ENCODE measurements at places on chromosomes 11 and 22.
A peak's percentile ranks its signal among the peaks of the same experiment; 100 is the strongest.

GRCh38 chr22:19842393-19843106 is 12.1 kb downstream of the GNB1L start:
- peak; percentile 4 for DNase-seq

GRCh38 chr11:2728663-2729332 is 29.0 kb upstream of the KCNQ1OT1 start:
- no peak for DNase-seq

- DNase-seq, result no peak
Observed at GRCh38 chr11:126739499-126740145, 260.9 kb downstream of the KIRREL3 start.

GRCh38 chr11:74504100-74504691 is 10.7 kb upstream of the LIPT2 start:
- no peak for DNase-seq

DNA sequence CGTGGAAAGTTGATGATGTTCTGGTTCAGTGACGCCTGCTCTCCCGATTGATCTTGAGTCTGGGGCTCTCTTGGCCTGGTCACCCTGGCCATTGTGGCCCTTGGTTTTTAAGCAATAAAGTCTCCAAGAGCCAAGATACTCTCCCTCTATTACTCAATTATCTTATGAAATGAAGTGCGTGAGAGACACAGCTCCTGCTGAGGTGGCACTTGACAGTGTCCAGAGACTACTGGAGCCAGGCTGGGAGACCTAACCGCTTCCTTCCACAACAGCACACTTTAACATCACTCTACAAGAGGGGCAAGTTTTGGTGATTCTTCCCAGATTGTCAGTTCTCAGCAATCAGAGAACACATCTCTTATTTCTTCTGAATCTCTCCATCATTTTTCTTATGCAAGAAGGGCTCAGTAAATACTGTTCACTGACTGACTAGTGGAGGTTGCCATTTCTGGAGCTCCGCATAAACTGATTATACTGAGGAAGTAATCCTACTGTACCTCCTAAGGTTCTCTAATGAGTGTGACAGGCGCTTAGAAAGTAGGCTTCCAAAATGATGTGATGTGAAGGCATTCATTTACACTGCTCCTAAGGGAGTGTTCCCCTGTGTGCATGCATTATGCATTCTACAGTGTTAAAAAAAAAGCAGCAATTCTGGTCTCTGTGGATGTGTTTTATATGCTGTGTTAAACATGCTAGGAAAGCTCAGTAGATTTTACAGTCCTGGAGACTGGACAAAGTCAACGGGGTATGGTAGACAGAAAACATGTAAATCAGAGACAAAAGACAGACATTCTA is 968.0 kb downstream of the OPCML start:
- no peak for DNase-seq

GRCh38 chr11:72614381-72614780 is 59.8 kb downstream of the PDE2A start:
- no peak for DNase-seq

- DNase-seq, result no peak
Observed at GRCh38 chr22:42375982-42376381, 56.2 kb downstream of the NFAM1 start.

DNA sequence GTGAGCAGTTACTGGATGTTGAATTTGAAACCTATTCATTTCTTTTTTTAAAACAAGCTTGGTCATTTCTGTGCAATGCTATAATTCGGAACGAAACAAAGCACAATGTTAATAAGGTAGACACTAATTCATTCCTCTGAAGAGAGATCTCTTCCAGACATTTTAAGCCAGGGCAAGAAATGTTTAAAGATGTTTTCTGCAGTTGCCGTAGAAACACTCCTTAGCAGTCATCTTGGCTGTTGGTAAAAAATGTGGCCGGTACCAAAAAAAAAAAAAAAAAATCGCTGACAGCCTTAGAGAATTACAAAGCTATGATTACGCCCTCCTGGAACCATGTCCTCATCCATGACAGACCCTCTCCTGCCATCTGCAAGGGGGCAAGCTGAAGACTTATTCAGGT is 66.4 kb upstream of the TTC12 start:
- no peak for DNase-seq

GRCh38 chr22:42869888-42870480 is 12.9 kb upstream of the ARFGAP3 start:
- DNase-seq, result no peak

DNA sequence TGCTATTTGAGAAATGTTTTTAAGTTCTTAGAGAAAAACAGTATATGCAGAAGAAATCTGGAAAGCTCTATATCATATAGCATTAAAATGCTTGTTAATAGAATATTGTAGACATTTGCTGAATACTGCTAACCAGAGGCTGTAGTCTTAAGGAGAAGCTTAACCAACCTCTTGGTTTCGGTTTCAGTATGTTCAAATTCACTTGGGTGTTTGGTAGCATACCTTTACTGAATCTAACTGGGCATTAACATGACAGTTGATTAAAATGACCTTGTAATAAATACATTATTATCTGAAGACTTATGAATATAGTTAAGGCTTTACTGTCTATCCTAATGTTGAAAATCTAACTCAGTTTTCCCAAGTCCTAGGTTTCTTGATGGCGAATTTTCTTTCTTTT is 5.4 kb downstream of the PCF11 start:
- peak; percentile 33 for DNase-seq

- DNase-seq, result no peak
Observed at GRCh38 chr11:73784080-73784634, 3.5 kb upstream of the MRPL48 start.

- no peak for DNase-seq
Observed at GRCh38 chr11:30228323-30228884, 2.4 kb upstream of the FSHB start.

- DNase-seq, result no peak
Observed at GRCh38 chr11:12409621-12410005, 32.2 kb downstream of the PARVA start.

DNA sequence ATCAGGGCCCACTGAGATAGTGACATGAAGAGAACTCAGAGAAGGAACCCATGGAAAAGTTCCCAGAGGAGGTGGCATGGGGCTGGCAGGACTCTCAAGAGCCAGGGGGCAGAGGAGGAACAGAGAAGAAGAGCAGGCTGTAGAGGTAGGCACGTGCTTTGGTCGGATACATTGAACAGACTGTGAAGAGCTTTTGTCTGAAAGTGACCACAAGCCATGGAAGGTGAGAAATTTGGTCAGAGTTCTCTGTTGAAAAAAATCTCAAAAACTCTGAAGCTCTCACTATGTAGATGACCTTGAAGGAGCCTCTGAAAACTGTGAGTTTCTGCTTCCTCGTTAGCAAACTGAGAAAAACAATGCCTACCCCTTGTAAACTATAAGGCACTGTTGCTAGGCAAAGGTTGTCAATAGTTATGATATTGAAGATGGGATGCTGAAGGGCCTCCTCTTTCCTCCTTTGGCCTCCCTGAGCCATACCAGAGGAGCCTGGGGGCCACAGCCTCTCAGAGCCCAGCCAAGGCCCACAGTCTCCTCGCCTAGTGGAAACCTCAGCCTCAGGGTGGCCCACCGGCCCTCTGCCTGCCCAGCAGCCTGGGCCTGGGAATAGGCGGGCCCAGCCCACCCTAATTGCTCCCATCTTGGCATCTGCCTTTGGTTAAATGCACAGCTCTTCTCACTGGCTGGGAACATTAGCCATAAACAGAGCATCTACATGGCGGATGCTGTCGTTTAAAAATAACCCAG is 415.7 kb downstream of the SOX6 start:
- peak; percentile 29 for DNase-seq

- DNase-seq, result no peak
Observed at GRCh38 chr11:63352144-63352543, 17.4 kb upstream of the SLC22A9 start.

- DNase-seq, result peak; percentile 70
Observed at GRCh38 chr22:37544955-37545702, 15.2 kb upstream of the CDC42EP1 start.

DNA sequence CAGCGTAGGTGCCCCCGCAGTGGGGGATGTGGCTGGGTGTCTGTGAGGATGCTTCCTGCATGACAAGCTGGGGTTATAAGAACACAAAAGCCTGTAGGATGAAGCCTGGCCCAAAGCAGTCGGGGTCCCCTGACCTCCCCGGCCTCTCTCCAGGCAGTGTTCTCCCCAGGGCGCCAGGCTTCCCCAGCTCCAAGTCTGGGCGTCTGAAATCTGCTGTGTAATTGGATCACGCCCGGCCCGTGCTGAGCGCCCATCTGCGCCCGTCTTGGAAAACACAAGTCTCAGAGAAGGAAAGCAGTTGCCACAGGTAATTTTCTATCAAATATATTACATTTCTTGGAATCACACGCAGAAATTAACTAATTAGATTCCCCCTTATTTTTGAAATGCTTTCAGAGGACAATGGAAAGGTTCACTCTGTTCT is 233.3 kb downstream of the CTTN start:
- DNase-seq, result no peak

GRCh38 chr11:77170107-77170506 is 42.1 kb downstream of the MYO7A start:
- no peak for DNase-seq

DNA sequence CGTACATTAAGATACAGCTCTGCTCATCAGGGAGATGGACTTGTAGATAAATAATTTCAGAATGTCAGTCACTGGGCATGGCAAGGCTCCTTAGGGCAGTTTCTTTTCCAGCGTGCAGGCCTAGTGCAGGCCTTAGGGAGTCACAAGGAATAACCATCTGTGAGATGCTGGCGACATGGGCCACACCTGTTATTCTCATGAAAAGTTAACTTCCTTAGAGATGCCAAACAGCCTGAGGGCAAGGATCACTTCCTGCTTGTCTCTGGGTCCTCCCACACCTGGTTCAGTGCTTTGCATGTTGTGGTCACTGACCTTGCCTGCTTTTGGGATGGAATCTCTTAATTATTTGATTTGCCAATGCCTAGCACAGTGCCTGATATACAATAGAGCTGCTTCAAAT is 70.6 kb downstream of the ST3GAL4 start:
- no peak for DNase-seq

- no peak for DNase-seq
Observed at GRCh38 chr22:46486996-46487717, 50.3 kb downstream of the CELSR1 start.

- peak; percentile 51 for DNase-seq
Observed at GRCh38 chr11:121557348-121557747, 104.6 kb upstream of the SORL1-AS1 start.

DNA sequence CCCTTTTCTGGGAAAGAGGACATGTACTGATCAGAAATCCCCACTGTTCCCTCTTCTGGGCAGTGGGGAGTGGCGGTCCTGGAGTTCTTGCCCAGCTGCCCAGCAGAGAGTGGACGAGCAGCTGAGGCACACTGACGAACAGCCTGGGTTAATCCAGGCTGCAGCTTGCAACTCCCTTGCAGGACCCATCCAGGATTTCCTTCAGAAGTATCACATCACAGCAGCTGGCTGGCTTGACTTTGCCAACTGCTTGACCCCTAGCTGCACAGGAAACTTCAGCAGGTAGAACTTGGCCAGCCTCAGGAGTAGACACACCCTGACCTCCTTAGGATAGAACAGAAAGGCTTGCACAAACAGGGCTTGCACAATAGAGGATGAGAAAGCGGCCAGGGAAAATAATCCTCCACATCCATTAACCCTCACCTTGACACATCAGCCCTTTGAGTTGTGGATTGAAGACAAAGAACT is 27.9 kb upstream of the FZD4 start:
- no peak for DNase-seq

DNA sequence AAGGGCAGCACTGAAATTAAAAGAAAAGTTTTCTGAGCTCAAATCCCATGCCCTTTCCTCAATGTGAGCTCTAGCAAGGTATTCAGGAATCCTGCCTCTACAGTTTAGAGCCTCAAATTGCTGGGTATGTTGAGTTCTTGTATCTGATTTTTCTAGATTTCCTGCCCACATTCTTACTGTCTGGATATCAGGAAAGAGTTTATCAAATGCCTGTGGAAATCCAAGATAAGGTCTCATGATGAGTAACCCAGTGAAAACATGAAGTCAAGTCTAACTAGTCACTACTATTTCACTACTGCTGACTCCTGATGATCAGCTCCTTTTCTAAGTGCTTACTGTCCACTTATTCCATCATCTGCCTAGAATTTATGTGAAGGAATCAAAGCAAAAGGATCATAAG is 29.8 kb downstream of the LIMK2 start:
- no peak for DNase-seq

DNA sequence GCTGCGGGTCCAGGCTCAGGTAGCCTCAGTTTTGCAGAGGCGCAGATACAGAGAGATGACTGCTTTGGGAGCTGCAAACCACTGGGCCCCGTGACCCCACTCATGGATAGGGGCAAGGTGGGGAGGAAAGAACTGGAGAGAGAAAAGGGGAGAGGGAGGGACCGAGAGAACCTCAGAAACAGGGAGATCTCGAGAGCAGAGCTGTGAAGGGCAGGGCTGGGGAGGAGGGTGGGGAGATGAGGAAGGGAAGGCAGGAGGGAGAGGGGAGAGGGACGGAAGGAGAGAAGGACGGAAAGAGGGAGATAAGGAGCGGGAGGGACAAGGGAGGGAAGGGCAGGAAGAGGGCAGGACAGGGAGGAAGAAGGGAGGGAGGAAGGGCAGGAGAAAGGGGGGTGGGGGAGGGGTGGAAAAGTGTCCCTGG is 46.3 kb downstream of the IGLL1 start:
- DNase-seq, result no peak

DNA sequence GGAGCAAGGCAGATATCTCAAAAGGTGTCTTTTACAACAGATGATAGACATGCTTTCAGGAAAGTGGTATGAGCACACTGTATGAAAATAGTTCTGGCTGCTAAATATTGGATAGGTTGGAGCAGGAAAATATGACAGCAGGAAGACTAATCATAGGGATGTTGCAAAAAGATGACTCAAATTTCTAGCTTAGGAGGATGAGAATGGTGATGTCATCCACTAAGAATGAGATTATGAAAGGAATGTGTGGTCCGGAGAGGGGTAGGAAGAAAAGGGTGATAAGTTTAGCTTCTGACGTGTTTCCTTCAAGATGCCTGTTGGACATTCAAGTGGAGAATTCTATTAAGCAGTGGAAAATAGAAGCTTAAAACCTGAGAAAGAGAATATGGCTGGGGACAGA is 46.4 kb downstream of the RCN1 start:
- DNase-seq, result no peak

- DNase-seq, result peak; percentile 17
Observed at GRCh38 chr22:25407226-25407858, 157.1 kb upstream of the GRK3 start.

DNA sequence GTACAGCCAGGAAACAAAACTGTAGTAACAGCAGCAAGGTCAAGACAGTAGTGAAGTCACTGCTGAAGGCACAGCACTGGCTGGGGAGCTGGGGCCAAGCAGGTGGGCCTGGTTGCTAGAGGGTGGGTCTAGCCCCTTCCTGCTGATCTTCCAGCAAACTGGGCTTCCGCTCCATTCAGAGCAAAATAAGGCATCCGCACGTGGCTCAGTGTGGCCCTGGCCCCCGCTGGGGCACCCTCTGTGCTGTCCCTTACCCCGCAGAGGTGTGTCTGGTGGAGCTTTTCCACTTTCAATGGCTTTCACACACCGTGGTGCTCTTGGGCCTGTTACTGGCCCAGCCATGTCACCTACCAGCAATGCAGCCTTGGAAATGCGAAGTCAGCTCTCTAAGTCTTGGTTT is 162.4 kb upstream of the B3GAT1 start:
- DNase-seq, result no peak

GRCh38 chr11:1619449-1619848 is 2.5 kb downstream of the KRTAP5-4 start:
- no peak for DNase-seq

GRCh38 chr22:33860386-33860785 is 59.9 kb downstream of the LARGE1 start:
- DNase-seq, result no peak

GRCh38 chr11:69378303-69379141 is 84.6 kb downstream of the MYEOV start:
- DNase-seq, result no peak
